Activated effector memory CD4-positive, alpha-beta T cell treated with Interleukin-2 at 50 U/mL for 16 hours (primary cell): ENCODE measurements at places on chromosomes 4 and X.

- DNase-seq: no peak
Measured at GRCh38 chr4:10015140-10015753, 6.0 kb downstream of the SLC2A9 start.

- no peak for DNase-seq
Measured at GRCh38 chr4:176363072-176363471, 43.3 kb downstream of the SPCS3 start.

- DNase-seq: no peak
Measured at GRCh38 chr4:166662266-166662843, 571.9 kb downstream of the SPOCK3 start.

DNA sequence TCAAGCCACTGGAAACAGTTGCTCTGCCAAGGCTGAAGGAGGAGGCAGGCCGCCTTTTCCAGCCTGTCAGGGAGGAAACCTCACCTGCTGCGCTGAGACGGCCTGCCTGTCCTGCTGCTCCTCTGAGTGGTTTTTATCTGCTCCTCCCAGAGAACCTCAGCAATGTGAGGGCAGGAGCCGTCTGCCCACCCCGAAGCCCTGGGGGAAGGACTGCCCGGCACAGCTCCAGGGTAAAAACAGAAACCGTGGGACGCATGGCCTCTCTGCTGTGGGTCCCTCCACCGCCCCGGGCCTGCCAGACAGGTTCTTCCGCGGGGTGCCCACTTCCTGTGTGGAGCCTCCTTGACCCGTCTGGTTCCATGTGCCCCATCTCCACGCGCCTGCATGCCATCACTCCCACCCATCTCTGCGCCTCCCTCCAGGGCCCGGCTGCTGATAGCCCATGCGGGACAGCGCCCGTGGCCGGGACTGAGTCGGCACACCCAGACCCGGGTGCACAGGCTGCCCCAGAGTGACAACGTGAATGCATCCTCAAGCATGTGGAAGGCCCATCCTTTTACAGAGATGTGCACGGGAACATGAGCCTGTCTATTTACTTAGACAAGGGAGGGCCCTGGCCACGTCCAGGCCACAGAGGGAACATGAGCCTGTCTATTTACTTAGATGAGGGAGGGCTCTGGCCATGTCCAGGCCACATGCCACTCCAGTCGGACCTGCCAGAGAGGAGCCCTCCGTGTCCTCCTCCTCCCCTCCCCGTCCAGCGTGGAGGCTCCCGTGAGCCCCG is 4.0 kb upstream of the SLC49A3 start:
- no peak for DNase-seq

- no peak for DNase-seq
Measured at GRCh38 chr4:18686338-18687037, 664.9 kb upstream of the LCORL start.

DNA sequence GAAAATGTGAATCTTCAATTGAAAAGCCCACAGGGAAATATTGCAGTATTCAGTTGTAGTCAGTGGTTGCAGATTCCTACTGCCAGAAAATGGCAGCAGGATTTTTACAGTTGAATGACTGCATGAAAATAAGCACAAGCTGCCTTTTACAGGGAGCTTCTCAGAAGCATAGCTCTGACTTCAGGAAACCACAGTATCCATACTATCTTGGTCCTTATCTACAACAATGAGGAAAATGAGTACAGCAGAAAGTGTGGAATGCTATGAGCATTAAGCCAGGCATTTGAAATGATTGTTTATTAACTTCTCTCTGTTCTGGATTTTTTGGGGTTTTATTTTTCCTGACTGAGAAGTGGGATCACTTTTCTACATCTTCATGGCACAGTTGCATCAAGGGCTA is 34.6 kb upstream of the PRRG1 start:
- DNase-seq: no peak

DNA sequence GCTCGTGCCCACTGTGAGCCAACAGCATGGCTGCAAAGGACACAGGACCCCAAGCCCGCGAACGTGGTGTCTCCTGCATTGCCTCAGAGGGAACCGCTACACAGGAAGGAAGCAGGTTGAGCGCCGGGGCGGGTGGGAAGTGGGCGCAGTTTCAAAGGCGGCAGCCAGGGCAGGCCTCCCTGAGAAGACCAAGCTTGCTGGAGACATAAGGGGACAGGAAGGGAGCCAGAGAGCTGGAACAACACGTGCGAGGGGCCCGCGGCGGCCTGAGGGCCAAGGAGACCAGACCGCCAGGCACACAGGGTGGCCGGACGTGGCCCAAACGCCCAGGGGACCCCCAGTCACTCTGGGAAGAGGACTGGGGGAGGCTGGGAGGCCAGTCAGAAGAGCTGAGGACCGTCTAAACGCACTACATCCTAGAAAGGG is 32.0 kb downstream of the CTBP1 start:
- peak; percentile 62 for DNase-seq

- DNase-seq: no peak
Measured at GRCh38 chr4:158450741-158451140, 70.9 kb upstream of the RXFP1 start.

GRCh38 chr4:35539404-35540055 is 704.8 kb downstream of the ARAP2 start:
- no peak for DNase-seq

GRCh38 chrX:122866532-122866931 is 317.5 kb upstream of the GRIA3 start:
- DNase-seq: no peak

DNA sequence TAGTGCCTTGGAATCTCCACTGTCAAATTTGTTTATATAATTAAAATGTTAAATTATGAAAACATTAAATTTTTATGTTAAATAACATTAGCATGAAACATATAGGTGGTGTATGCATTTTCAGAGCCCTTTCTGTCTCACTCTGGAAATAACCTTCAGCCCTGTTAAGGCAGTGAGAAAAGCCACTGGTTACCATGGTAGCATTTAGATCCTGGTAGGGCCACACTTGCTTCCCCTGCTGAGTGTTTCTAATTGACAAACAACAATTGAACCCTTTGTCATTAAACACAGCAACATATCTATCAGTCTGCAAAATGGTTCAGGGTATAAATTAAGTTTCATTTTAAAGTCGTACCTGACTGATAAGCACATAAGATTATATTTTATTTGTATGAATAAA is 63.5 kb downstream of the PDK3 start:
- DNase-seq: no peak

DNA sequence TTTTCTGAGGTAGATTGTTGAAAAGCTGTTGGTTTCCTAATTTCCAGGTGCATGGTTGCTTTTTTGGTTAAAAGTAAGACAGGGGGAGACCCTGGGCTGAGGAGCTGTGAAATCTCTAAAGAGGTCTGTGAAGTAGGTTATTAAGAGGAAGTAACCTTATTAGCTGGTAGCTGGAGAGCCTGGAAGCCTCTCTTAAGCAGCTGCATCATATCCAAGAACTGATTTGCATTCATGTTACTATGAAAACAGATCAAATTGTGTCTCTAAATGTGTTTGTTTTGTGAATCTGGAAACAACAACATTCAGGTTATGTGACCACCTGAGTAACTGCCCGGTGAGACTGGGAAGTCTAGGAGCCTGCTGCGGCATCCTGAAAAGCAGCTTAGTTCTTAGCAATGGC is 54.1 kb downstream of the ARHGAP10 start:
- no peak for DNase-seq

- DNase-seq: no peak
Measured at GRCh38 chr4:48133669-48134068, 381 bp downstream of the TXK start.

DNA sequence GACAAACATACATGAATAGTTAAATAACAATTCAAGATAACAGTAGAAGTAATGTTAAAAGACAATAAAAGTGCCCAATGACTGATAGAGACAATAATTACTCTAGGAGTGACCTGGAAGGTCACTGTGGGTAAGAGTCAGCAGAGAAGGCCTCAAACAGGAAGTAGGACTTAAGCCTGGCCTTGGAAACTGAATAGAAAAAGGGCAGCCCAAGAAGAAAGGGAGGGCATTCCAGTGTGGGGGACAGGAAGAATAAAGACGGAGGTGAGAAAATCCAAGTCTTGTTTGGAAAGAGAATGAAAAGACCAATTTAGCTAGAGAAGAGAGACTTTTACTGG is 6.0 kb downstream of the P2RY4 start:
- no peak for DNase-seq

- no peak for DNase-seq
Measured at GRCh38 chr4:43379016-43379415, 486.5 kb downstream of the GRXCR1 start.

DNA sequence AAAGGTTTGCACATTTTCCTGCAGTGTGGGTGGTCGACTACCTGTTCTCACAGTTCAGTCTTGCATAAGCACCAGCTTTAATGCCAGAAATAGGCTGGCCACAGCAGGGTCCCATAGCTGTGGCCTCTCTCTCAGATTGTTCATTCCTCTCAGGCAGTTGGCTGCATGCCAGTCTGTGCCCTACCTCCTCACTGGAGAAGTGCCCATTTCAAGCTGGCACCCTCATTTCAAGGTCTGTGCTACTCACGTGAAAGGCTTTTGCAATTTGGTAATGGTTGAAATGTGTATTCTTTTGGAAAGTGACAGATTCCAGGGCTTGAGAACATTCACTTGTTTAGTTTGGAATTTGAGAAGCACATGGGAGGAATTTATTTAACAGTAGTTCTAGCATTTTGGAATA is 28.9 kb upstream of the MTMR1 start:
- no peak for DNase-seq

DNA sequence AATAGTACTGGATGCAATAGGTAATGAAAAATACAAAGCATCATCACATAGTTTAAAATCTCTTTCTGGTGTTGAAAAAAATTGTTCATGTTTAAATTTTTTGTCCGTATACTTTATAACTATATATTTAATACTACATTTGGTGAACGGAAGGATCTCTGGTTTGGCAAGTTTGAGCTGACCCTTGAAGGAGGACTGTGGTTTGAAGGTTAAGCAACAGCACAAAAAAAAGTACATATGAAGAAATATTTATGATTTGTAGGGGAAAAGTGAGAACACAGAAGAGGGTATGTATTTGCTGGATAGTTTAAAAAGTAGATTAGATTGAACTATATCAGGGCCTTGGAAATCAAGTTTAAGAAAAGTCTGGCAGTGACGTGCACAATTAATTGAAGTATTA is 13.3 kb downstream of the SRP72 start:
- no peak for DNase-seq

GRCh38 chrX:120769576-120770341 is 105.9 kb downstream of the CT47B1 start:
- DNase-seq: no peak

DNA sequence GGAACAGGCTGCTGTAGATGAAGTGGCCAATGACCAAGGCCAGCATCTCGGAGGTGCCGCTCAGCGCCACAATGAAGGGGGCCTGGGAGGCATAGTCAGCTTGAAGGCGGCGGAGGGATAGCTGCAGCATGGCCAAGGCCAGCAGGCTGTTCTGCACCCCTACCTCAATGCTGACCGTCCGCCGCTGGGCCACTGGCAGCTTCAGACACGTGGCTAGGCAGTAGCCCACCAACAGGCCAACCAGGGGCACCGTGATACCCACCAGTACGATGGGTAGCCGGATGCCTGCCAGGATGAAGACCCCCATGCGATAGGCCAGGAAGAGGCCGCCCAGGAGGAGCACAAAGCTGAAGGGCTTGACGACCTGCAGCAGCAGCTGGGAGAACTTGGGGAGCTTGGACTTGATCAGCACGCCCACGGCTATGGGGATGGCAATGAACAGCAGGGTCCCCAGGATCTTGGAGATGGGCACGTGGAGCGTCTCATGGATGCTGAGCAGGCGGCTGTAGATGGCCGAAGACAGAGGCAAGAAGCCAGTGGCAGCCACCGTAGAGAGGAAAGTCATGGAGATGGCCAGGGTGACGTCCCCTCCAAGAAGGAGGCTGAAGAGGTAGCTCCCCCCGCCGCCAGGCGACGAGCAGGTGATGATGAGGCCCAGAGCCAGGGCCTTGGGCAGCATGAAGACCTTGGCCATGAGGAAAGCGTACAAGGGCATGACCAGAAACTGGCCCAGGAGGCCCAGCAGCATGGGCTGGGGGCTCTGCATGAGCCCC is 1.3 kb upstream of the UBL4A start:
- no peak for DNase-seq

DNA sequence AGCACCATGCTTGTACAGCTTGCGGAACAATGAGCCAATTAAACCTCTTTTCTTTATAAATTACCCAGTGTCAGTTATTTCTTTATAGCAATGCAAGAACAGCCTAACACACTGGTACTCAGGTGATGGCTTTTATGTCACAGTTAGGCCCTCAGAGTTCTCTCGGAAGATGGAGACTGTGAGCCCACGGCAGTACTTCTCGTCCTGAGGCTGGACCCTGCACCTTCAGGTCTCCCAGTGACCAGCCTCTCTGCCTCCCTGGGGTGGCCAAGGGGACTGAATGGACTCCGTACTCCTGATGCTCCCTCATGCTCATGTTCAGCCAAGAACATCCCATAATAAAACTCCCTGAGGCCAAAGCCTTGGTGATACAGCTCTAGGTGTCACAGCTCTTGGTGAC is 25.0 kb upstream of the PDLIM3 start:
- no peak for DNase-seq

- DNase-seq: no peak
Measured at GRCh38 chrX:151902813-151903591, 9.7 kb upstream of the MAGEA4 start.

DNA sequence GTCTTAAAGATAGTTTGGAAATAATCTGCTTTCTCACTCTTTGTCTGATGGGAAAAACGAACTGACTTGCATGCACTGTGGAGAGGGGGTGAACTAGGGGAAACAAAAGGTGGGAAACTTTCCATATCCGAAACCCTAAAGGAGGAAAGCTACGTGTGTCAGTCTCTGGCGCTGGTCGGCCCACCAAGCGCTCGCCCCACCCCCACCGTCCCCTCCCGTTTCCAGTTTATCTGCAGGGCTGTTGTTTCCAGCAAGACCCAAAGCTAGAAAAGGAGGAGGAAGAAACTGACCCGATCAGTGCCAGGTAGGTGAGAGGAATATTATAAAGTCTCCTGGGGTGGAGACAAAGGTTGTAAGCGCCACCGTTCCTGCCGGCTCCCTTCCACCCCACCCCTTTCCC is 552 bp downstream of the TCEAL9 start:
- no peak for DNase-seq

GRCh38 chr4:77157859-77158486 is 966 bp downstream of the CCNG2 start:
- peak; percentile 53 for DNase-seq

GRCh38 chr4:63269156-63269555 is 1140.1 kb downstream of the TECRL start:
- no peak for DNase-seq

- no peak for DNase-seq
Measured at GRCh38 chr4:144463896-144464295, 182.1 kb upstream of the HHIP start.

- DNase-seq: no peak
Measured at GRCh38 chr4:10144966-10145365, 28.4 kb upstream of the WDR1 start.
